ENCODE measurements at places on chromosomes 11 and 22.

DNA sequence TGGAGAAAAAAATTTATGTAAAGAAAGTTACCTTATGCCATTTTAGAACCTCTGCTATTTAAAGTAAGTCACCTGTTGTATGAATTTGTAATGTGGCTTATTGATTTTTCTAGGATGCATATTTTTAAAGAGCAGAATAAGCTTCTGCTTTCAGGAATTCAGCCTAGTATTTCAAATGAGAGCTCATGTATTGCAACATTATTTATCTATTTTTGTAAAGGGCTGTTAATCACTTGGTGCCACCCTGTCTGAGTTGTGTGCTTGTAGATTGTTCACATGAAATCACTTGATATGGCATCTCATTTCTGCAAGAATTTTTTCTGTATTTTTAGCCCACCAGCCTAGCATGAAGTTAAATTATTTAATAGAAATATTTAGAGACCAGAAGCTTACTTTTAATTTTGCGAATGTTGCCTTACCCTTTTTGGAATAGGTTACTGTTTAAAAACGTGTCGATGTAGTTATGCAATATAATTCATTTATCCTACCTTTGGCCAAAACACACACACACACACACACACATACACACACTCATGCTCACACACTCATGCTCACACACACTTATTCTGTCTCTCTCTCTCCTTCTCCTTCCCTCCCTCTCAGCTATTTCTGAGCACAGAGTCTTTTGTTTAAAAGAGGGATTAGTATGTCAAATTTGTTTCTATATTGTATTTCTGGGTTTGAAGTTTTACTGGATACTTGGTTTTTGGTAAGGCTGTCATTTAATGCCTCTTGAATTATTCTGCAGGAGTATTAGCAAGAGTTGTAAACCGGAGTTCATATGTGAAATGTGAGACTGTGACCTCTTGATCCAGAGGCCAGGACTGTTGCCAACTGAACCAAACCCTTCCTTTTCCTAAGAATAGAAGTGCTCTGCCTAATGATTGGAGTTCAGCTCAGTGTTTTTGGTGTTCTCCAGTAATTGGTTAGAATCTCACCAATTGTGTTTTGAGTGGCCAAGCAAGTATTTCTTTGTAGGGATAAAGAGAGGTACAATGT lies 34.4 kb downstream of the YAP1 start:
- no peak for DNase-seq

GRCh38 chr11:106694501-106694900 lies 323.8 kb downstream of the GUCY1A2 start:
- no peak for DNase-seq

GRCh38 chr11:61194169-61194671 lies 9.1 kb upstream of the PGA3 start:
- no peak for DNase-seq

- DNase-seq = no peak
These were observed 386.5 kb downstream of the SOX6 start for GRCh38 chr11:15969701-15970329.

GRCh38 chr22:49449377-49449776 lies 378.3 kb downstream of the BRD1 start:
- no peak for DNase-seq

DNA sequence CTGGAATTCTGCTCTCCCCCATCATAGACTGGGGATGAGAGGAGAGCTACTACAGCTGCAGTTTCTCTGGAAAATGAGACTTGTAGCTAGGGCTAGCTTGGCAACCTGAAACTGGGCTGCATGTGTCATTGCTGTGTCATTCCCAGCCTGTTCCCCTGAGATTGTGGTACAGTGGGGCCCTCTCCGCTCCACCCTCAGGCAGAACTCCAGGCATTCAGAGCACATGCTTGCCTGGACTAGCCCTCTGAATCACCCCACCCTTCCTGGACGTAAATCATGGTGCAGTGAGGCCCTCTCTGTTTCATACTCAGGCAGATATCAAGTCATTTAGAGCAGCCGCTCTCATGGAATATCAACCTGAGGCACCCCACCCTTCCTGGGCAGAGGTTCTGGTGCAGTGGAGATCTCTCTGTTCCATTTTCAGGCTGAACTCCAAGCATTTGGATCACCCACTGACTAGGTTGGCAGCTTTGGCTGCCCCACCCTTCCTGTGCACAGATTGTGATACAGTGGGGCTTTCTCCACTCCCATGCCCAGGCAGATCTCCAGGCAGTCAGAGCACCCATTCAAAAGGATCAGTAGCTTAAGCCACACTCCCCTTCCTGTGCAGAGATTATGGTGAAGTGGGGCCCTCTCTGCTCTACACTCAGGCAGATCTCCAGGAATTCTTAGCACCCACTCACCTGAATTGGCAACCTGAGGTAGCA lies 274.4 kb downstream of the C11orf87 start:
- no peak for DNase-seq

Measured in activated CD4-positive, CD25-positive, alpha-beta regulatory T cell (primary cell).